Esophagus mucosa (tissue), 1 donor: ENCODE measurements at places on chromosomes 3 and 15. TPM values are rescaled to one million over a fixed set of nuclear protein-coding genes. Genes with fewer than 3 reads are reported as not detected.

DNA sequence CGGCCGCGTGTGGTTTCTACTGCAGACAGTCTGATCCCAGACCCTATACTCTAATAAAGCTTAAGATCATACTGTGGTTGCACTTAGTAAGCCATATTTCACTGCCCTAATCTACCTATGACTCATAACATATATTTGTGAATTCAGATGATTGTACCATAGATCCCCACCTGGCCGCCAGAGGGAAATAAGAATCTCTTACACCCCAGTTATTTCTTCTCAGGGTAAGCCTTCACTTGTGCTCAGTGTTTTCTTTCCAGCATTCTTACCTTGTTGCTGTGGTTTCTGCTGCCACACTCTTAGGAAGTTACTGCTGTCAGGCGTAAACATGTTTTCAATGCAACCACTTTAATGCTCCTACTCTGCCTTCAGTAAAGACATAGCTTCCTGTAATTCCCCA is 105.9 kb downstream of the B3GALNT1 start:
- ATAC-seq, result peak; percentile 83

DNA sequence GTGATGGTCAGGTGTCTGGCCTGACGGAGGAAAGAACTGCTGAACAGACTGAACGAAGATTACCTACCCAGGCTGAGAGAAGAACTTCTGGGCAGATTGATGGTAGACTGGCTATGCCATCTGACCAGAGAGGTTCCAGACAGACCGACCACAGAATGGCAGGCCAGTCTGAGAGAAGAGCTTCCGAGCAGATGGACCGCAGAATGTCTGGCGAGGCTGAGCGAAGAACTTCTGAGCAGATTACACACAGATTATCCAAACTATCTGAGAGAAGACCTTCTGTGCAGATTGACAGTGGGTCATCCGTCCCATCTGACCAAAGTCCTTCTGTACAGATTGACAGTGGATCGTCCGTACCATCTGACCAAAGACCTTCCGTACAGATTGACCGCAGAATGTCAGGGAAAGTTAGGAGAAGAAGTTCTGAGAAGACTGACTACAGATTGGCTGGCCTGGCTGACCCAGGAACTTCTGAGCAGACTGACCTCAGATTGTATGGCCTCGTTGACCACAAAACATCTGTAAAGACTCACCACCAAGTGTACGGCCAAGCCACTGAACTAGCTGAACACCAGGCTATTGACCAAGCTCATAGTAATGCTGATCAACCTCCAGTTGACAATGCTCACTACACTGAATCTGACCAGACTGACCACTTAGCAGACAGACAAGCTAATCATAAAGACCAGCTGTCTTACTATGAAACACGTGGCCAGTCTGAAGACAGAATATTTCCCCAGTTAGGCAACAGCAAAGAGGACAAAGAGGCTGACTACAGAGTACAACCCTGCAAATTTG is 812 bp downstream of the TEX55 start:
- no peak for ATAC-seq

DNA sequence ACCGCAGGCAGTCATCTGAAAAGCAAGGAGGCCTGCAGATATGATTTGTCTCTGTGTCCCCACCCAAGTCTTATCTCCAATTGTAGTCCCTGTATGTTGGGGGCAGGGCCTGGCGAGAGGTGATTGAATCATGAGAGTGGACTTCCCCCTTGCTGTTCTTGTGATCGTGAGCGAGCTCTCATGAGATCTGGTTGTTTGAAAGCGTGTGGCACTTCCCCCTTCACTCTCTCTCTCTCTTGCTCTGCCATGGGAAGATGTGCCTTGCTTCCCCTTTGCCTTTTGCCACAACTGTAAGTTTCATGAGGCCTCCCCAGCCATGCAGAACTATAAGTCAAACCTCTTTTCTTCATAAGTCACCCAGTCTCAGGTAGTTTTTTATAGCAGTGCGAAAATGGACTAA is 83.3 kb downstream of the TMCO5A start:
- no peak for ATAC-seq

DNA sequence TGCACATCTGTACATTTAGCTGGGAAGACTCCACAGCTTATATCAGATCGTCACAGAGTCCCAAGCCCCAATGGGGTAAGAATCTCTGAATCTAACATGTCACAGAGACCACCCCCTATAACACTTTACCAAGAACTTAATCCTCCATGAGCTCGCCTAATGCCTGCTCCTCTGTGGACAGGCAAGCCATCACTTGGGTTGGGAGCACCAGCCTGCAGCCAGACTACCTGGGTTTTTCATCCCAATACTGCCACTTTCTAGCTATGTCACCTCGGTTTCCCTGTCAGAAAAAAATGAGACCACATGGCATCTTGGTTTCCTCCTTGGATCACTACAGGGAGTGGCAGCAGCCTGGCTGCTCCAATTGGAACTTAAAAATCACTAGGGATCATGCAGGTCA is 277.9 kb upstream of the TLE3 start:
- ATAC-seq, result no peak

The ACAP2 gene
- total RNA-seq, result 43.4 TPM

The SYNPR gene
- total RNA-seq, result not detected
